ENCODE measurements at places on chromosomes 16 and 17.
A peak's percentile ranks its signal among the peaks of the same experiment; 100 is the strongest.

- DNase-seq = no peak
These were observed 51.6 kb downstream of the N4BP1 start for GRCh38 chr16:48558371-48558841.

DNA sequence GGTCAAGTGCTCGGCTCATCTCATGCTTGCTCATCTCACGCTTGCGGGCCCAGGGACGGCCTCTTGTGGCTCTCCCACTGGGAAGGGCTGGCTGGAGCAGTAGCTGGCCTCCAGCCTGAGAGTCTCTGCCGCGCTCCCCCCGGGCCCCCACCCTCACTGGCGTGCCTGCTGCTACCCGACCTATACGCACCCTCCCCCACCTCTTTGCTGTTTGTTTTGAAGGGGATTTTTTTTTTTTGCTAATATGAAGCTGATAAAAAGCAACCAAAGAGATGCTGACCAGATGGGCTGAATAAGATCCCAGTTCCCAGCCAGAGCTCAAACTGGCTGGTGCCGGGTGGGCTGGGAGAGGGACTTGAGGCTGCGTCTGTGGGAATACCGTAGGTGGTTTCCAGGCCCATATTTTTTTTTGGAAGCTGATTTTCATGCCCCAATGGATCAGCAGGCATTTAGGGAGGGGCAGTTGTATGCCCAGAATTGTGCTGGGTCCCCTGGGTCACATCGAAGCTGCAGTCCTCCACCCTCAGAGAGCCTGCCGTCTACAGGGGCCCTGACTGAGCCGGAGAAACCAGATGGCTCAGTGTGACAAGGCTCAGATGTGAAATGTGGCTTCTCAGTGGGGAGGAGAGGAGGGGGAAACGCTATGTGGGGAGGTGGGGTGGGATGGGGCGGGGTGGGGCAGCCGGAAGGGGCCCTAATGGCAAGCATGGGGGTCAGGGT lies 115.0 kb downstream of the RAP1GAP2 start:
- DNase-seq = peak; percentile 67

DNA sequence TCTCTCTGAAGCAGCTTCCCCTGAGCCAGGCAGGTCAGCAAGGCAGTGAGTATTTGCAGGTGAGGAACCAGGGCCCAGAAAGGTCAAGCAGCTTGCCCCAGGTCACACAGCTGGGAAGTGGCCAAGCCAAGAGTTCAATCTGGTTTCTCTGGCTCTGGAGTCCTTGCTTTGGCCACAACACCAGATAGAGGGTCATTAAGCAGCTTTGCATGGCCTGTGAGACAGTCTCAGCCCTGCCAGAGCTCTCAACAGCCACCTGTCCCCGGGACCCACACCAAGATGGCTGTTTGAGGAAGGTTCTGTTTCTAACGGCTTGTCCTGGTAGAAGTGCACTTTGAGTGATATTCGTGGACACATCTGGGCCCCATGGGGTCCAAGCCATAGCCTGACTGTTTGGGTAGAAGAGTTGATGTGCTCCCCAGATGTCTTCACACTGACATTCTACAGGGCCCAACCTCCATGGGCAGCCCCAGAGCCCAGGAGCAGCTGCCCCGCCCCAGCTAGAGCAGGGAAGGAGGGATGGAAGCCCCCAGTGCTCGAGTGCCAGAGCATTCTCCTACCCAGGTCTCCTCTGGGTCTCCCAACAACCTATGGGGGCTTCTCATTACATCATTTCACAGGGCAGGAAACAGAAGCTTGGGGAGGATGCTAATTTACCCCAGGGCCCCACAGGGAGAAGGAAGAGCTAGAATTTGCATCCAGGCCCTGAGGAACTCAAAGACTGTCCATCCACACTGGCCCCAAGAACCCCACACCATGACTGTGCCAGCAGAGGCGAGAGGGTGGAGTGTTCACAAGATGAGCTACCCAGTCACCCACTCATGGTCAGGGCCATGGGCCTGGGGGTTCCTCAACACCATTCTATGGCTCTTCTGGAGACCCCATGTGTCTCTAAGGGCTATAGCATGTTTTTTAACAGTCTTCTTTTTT lies 107.3 kb upstream of the CDH5 start:
- no peak for DNase-seq

DNA sequence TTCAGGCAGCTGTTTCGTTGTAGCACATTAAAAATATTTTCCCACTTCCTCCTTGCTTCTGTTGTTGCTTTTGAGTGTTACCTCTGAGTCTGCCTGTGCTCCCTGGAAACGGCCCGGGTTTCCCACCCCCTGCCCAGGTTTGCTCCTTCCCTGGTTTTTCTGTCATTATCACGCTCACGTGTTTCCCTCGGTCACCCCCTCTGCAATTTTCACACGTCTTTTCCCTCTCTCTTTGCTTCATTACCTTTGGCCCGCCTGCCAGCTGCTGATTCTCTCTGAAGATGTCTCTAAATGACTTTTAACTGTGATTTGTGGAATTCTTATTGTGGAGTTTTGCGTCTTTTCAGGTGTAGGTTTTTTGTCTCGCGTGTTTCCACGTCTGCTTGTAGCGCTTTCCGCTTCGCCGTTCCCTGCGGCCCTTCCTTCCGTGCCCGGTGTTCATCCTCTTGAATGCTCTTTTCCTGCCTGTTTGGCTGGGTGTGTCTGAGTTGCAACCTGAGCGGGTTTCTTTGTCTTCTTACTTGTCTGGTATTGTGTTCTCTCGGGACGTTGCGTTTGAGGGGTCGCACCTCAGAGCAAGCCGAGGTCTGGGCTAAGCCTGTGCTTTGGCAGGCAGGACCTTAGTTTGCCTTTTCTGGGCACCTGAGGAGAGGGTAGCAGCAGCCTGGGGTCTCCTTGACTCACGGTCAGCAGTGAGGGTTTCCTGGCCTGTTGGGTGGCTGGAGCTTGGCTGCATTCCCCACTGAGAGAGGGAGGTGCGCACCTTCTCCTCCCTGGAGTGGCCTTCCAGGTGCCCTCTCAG lies 96.3 kb upstream of the ZNF750 start:
- no peak for DNase-seq

- no peak for DNase-seq
These were observed 662.8 kb downstream of the WWOX start for GRCh38 chr16:78762222-78762621.

- peak; percentile 62 for DNase-seq
These were observed 646 bp downstream of the CBX2 start for GRCh38 chr17:79778504-79779083.

DNA sequence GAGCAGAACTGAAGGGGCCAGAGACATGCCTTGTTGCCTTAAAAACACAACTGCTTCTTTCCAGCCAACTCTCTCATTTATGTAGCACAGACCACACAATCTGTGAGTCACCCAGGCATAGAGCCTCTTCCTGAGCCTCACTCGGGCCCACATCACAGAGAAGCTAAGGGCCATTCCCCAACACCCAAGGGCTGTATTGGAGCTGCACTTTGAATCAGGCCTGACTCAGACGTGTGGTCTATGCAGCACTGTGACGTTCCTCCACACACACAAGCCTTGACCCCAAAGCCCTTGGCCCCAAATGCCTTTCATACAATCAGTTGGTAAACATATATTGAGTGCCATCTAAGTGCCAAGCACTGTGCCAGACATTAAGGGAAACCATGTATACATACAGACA lies 308.9 kb upstream of the DYNLRB2 start:
- DNase-seq = no peak

DNA sequence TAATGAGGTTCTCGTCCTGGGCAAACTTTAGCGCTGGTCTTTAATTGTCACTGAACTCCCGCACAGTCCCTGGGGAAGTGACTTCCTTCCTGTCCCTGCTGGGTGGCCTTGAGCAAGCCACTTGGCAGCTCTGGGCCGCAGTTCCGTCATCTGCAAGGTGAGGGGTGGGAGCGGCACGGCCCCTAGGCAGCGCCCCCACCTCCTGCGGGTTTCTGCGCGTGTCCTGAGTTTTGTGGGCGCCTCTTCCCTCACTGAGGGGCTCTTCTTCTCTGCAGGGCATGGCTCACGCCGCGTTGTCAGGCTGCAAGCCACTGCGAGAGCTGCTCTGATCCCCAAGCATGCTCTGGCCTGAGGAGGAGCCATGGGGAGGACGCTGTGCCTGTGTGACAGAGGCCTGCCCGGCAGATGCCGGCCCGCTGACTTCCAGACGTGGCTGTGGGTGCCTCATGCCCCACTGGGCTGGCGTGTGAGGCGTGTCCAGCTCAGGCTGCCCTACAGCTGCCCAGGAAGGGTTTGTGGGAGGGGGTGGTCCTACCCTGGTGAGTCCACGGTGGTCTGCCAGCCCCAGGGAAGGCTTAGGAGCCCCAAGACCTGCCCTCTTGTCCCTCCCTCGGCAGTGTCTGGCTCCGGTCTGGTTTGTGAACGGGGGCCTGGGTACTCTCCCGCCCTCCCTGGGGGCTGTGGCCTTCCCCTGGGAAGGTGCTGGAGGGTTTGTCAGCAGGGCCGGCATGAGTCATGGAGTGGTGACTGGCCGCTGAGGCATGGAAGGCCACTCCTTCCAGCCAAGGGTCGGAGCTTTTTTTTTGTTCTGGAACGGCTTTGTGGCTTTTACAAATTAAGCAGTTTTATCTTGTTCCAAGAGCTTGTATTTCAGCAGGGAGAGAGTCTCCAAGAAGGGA lies 182.0 kb downstream of the SEC14L1 start:
- DNase-seq = peak; percentile 15

- DNase-seq = no peak
These were observed 49.2 kb downstream of the METTL16 start for GRCh38 chr17:2462481-2462880.

GRCh38 chr16:72187551-72187950 lies 15.6 kb upstream of the PMFBP1 start:
- no peak for DNase-seq

- DNase-seq = no peak
These were observed 119.4 kb downstream of the USP31 start for GRCh38 chr16:23029733-23030420.

GRCh38 chr16:11254913-11255736 lies 879 bp downstream of the SOCS1 start:
- DNase-seq = peak; percentile 44

- DNase-seq = no peak
These were observed 2.8 kb downstream of the MYCBPAP start for GRCh38 chr17:50511058-50511457.

DNA sequence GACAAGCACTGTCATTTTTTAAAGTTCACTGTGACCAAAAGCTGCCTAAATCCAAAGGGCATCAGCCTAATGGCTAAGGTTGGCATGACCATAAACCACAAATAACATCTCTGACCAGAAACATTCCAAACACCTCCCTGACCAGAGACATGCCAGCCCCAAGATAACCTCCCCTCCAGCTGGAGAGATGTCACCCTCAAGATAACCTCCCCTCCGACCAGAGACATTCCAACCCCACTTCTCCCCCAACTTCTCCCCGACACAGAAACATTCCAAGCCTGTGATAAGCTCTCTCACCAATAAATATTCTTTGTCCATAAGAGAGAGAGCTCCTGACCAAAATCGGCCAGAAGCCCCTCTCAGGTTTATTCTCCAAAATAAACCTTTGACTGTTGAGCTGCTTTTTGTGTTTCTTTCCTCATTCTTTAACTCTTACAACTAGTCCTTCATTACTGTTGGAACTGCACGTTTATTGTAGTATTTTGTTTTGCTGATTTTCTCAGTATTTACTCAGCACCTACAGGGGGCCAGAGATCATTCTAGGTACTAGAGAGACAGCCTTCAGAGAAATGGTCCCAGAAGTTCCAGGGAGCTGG lies 325.6 kb downstream of the SLC39A11 start:
- no peak for DNase-seq

DNA sequence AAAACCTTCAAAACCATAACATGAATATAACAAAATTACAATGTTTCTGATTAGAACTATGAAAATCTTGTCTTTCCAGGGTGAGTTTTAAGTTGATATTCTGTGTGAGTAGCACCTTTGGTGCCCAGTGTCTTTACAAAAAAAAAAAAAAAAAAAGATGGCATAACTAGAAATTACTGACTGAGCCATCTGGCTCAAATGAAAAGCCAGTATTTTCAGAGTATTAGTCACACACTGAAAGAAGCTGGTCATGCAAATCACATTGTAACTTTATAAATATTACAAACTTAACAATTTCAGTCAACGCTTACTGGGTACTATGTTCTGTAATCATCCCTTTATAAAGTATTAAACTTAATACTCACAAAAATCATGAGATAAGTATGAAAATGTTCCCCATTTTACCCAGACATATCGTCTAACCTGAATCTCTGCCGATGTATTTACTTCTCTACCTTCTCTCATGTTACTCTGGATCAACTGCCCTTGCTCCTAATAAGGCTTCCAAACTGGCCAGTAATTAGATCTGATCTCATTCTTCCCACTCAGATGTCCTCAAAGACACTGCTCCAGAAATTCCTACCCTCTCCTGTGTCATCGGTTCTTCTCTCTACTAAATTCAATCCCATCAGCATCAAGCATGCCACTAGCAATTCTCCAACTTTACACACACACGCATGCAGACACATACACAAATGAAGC lies 25.4 kb downstream of the UBE2G1 start:
- DNase-seq = no peak

DNA sequence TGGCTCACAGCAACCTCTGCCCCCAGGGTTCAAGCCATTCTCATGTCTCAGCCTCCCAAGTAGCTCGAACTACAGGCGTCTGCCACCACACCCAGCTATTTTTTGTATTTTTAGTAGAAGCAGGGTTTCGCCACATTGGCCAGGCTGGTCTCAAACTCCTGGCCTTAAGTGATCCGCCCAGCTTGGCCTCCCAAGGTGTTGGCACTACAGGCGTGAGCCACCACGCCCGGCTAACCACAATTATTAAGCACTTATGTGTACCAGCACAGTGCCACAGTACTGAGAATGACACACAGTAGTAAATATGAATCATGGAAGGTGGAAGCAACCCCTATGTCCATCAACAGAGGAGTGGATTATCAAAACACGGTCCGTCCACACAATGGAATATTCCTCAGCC lies 49.8 kb downstream of the COTL1 start:
- DNase-seq = no peak

- no peak for DNase-seq
These were observed 204.6 kb downstream of the STX8 start for GRCh38 chr17:9371019-9371418.

GRCh38 chr16:81516478-81517149 lies 72.0 kb downstream of the CMIP start:
- DNase-seq = no peak

Measured in WERI-Rb-1 (cell line).